ENCODE measurements at places on chromosomes 11 and 22.

- DNase-seq = no peak
Observed at GRCh38 chr22:27591060-27591459, 210.5 kb downstream of the MN1 start.

DNA sequence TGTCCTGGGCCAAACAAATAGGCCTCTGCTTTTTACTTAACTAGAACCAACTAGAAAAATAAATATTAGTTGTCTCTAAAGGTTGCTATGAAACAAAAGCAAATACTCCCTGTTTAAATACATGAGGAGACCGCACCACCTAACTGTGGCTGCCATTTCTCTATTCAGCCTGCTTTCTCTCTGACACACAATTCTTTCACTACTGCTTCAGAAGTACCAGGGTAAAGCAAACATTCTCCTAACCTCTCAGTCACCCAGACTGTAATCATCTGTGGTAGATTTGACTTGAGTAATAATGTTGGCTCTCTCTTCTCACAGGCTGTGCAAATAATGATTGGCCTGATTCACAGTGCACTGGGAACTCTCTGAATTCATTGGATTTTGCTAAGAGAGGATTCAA, 41.0 kb upstream of the MS4A8 start:
- no peak for DNase-seq

GRCh38 chr22:22139364-22139763, 105.2 kb upstream of the VPREB1 start:
- DNase-seq = no peak

- no peak for DNase-seq
Observed at GRCh38 chr11:59158206-59159068, 13.5 kb upstream of the DTX4 start.

GRCh38 chr22:26409719-26410335, 19.2 kb upstream of the ASPHD2 start:
- DNase-seq = no peak

- no peak for DNase-seq
Observed at GRCh38 chr22:48239461-48240147, 1477.2 kb downstream of the TBC1D22A start.

DNA sequence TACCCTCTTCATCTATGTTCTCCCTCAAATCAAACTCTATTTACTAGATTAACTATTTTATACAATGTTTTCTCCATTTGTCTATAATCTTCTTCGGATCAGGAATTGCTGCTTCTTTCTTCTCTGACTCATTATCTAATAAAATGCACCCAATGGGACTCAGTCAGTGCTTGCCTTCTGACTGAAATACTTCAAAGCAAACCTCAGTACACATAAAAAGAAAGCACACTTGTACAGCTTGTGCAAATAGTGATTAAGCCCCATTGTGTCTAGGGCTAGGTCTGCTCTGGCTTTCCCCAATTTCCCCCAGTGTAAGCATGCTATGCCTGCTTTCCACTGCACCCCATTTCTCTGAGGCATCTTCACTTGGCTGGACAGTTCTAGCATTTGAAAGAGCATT, 118.6 kb upstream of the C11orf87 start:
- no peak for DNase-seq

DNA sequence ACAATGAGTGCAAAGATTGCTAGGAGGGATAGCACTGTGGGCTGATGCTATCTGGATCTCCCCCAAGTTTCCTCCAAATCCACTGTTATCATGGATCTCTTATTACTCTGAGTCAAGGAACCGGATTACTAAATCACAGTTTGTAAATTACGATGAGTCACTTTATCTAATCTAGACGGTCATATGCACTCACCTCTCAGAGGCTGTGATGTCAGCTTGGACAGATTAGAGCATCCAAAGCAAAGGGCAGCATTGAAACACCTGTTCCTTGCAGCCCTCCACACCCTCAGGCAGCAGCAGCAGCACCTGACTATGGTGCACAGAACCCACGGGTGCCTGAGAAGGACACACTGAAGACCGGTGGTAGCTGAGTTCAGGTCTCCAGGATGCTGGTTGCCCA, 14.0 kb upstream of the POU2AF1 start:
- no peak for DNase-seq

DNA sequence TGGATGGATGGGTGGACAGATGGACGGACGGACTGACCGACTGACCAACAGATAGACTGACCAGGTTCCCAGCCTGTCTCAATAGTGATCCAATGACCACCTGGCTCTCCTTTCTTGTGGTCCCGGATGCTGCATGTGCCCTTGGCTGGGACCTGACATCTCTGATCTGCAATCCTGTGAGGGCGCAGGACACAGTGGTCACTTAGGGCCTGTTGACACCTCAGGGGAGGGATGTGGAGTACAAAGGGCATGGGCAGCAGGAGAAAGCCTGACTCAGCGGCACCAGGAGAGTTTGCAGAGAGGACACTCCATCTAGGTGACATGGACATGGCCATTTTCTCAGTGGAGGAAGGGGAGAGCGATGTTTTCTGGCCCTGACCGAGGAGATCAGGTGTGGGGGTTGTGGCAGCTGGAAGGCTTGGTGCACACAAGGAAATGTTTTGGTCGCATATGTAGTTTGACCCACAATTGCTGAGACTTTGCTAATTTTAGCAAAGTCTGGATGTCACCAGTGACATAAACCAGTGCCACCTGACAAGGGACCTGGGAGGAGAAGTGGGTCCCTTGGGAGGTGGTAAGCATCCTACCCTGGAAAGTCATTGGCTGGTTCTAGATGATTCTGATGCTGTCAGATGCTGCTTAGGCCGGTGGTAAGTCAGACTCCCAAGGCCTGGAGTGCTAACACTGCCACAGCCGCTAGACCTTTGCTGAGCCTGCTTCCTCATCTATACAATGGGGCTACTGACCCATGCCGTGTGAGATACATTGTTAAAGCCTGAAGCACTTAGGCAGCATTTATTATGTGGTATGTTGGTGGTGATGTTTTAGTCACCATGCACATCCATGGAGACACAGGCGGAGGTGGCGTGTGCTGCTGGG, 50.7 kb downstream of the CD82 start:
- no peak for DNase-seq
